Activated CD4-positive, CD25-positive, alpha-beta regulatory T cell treated with anti-CD3 and anti-CD28 coated beads, Interleukin-2, amount 50 U/mL, for 16 hours (primary cell): ENCODE measurements at places on chromosomes 12 and 14.

DNA sequence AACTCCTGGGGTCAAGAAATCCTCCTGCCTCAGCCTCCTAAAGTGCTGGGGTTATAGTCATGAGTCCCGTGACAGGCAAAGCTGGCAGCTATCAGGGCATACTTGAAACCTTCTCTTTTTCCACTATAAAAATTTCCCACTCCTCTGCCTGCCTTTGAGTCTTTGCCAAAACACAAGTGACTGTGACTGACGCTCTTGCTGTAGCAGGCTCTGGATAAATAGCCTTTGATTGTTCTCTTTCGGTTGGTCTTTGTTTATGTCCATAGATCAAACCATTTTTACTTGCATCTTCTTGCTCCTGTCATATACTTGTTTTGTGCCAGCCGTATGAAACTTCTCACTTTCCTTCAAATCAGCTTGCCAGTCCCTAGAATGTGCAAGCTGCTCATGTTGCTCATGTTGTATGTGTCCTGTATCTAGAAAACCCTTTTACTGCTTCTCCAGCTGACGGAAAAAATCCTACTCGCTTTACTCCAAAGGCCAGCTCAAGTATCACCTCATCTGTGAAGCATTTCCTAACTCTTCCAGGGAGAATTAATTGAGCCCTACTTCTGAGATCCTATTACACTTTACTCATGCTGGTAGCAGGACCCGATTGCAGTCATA lies 73.1 kb downstream of the RESF1 start:
- DNase-seq, result no peak

DNA sequence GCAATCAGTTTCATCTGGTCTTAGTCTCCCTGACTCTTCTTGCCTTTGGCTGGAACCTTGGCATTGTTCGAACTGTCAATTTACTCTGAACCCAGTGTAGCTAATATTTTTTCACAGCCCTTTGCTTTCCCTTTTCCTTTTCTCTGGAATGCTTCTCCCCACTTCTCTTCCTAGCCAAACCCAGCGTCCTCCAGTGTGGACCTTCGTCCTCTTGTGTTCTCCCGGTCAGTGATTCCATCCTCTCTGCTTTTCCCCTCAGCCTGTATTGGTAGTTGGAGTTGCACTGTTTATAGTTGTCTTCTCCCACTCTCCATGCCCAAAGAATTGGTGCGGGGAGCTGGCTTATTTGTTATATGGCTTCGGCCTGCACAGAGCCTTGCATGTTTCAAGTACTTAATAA lies 9.4 kb downstream of the ACVR1B start:
- DNase-seq, result no peak

DNA sequence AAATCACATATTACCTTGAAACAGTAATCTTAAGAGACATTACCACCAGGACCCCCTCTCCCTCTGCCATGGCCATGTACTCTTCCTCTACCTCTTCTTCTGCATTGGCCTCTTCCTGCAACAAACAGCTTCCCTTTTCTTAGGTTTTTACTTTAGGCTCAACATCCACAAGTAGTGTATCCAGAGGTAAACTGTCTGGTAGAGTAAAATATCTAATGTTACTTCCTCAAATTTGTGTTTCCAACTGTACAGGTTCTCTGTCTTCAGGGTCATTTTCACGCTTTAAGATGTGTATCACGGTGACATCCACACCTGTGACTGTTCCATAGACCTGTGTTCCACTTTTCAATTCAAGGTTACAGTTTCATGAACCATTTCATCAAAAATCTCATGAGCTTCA lies 13.4 kb downstream of the CDK17 start:
- DNase-seq, result no peak

GRCh38 chr12:52243259-52243855 lies 10.3 kb downstream of the KRT7 start:
- no peak for DNase-seq

DNA sequence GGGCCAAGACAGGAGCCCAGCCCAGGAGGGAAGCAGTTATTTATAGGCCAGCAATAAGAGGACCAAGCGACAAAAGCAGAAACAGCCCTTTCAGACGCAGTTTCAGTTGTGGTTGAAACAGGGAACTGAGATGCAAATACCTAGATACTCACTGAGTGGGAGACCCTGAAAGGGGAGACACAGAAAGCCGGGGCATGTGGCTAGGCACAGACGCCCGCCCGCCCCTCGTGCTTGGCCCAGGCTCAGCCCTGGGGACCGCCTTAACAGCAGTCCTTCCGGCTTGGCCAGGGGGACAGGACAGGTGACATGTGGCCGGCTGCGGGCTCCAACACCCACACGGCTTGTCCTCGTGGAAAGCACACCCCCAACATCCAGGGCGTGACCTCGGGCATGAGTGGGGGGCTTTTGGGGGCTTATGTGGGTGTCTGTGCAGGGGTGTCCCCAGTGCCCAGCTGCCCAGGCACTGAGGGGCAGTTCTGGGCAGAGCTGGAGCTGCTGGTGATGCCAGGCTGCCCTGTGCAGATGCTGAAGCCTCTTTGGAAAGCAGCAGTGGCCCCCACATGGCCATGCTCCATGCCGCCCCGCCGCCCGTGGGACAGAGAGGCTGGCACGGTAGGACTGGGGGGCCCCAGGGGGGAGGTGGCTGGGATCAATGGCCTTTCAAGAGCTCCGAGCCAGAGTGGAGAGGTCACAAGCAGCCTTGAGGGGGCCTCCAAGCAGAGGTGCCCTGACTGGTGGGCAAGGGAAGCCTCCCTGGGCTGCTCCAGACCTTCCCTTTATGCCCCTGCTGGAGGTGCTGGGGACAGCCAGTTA lies 2.1 kb downstream of the PLD4 start:
- no peak for DNase-seq

- no peak for DNase-seq
Measured at GRCh38 chr12:111105294-111105693, 184.9 kb upstream of the MYL2 start.

DNA sequence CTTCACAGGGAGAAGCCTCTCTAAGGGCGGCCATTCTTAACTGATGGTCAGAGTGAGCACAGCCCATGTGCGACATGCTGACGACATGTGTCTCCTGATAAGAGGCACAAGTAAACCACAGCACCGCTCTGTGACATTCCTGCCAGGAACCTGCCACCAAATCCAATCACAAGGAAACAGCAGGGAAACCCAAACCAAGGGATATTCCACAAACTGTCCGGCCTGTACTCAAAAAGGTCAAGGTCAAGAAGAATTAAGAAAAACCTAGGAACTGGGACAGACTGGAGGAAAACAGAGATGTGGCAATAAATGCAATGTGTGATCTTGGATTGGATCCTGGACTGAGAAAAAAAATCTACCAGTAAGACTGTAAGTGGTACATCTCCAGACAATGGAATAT lies 91.9 kb downstream of the SYNE3 start:
- DNase-seq, result no peak

- DNase-seq, result no peak
Measured at GRCh38 chr12:56315249-56315621, 553 bp downstream of the CNPY2 start.

DNA sequence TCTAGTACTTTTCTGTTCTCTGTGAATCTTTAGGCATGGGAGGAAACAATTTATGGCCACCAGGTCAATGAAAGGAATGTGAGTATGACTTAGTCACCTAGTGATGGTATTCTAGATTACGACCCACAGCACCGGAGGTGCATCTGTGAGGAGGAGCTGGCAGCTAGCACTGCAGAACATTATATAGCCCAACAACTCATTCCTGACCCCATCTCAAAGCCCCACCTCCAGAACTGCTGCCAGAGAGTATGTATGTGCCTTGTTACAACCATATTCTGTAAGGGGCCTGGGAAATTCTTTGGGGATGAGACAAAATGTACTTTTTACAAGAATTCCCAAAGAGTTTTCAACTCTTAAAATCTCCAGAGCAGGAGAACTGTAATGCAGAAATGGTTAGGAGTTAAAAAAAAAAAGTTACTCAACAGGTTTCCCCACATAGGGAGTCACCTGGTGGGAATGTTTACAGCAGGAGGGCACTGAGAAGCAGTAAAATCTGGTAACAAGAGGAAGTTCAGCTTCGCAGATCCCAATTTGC lies 34.9 kb upstream of the CERS5 start:
- no peak for DNase-seq

GRCh38 chr14:80116157-80116556 lies 95.1 kb downstream of the DIO2 start:
- no peak for DNase-seq

DNA sequence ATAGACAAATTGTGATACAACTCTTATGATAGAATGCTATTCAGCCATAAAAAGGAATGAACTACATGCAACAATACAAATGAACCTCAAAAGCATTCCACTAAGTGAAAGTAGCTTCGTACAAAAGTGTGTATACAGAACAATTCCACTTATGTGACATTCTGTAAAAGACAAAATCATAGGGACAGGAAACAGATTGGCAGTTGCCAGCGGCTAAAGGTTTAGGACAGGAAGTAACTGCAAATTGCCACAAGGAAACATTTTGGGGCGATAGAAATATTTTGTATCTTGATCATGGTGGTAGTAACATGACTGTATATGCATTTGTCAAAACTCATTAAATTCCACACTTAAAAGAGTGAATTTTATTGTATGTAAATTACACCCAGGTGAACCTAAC lies 113.4 kb downstream of the CAPZA3 start:
- no peak for DNase-seq

GRCh38 chr12:26126340-26127284 lies 1.8 kb upstream of the BHLHE41 start:
- no peak for DNase-seq

GRCh38 chr12:22698576-22698975 lies 73.6 kb downstream of the ETNK1 start:
- DNase-seq, result no peak

- DNase-seq, result no peak
Measured at GRCh38 chr14:38279572-38279971, 23.7 kb upstream of the CLEC14A start.

GRCh38 chr14:68146818-68147217 lies 327.2 kb downstream of the RAD51B start:
- no peak for DNase-seq

- no peak for DNase-seq
Measured at GRCh38 chr14:94396628-94397225, 8.3 kb upstream of the SERPINA1 start.

GRCh38 chr14:93035917-93036651 lies 79.6 kb downstream of the ITPK1 start:
- DNase-seq, result no peak

DNA sequence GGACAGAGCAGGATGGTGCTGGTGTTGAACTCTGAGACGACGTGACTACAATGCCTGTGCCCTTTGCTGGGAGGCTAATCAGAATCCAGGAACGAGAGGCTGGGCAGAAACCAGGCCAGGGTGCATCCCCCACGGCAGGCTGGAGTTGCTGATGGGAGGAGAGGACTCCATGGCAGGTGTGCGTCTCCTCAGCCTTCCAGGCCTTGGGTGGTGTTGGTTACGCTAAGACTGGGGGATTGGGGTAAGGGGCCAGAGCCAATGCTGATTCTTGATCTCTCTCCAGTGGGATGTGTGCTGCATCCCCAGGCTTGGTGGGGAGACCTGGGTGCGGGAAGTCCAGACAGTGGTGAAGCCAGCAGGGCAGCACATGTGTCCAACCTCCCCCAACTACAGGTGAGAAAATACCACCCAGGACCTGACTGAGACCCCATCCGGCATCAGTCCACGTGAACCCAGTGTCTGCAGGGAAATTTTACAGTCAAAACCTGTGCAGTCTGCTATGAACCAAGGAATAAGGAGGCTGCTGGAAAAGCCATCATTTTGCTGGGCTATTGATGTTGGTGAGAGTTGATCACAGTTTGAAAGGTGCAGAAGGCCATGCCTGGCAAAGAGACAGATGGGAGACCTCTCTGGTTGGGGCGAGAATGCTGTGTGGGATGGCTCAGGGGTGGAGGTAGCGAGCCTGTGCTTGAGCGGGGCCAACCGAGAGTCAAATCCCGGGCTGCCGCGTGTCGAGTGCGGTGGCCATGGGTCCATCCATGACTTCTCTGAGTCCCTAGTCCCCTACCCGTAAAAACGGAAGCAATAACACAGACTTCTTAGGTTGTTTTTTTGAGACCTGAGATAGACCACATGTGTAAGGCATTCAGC lies 89.8 kb downstream of the NTF3 start:
- DNase-seq, result no peak

- DNase-seq, result no peak
Measured at GRCh38 chr12:15208140-15208539, 13.1 kb downstream of the RERG start.

- no peak for DNase-seq
Measured at GRCh38 chr14:41051801-41052200, 554.9 kb upstream of the LRFN5 start.

DNA sequence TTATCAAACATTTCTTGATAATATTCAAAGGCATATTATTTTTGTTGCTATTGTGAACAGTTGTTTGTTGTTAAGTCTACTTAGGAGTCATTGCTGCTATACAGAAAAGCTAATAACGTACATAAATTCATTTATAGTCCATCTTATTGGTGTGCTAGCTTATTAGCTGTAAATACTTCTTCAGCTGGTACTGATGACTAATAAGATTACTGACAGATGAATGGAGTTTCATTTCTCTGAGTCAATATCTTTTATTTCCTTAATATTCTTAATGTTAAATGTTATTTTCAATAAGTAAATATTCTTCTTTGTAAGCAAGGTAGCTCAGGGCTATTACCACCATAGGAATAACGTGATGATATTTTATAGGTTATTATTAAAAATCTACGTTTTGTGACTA lies 139.4 kb upstream of the SLCO1C1 start:
- no peak for DNase-seq

GRCh38 chr12:71599210-71599609 lies 64.4 kb downstream of the ZFC3H1 start:
- no peak for DNase-seq

GRCh38 chr12:26520869-26521268 lies 312.1 kb downstream of the ITPR2 start:
- DNase-seq, result no peak

- DNase-seq, result no peak
Measured at GRCh38 chr12:103824845-103825244, 16.2 kb downstream of the NT5DC3 start.

DNA sequence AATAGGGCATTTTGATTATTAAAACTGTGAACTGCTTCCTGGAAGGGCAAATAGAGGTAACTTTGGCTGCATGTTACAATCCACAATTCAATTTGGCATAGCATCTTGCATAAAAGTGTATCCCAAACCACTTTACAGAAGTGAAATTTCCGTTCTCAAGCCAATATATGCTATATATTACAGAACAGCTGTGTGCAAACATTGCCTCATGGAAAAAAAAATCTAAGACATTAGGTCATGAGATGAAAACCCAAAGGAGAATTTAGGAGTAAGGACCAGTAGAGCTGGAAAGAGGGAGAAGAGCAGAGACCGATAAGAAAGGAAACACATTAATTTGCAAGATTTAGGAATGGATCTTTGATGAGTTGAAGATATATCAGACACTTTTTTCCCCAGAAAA lies 239.2 kb downstream of the PAX9 start:
- no peak for DNase-seq

GRCh38 chr12:54005531-54005852 lies 3.3 kb upstream of the HOXC8 start:
- DNase-seq, result no peak

GRCh38 chr14:98014851-98015615 lies 1217.9 kb downstream of the VRK1 start:
- no peak for DNase-seq
